ENCODE measurements at places on chromosomes 1 and 21.

DNA sequence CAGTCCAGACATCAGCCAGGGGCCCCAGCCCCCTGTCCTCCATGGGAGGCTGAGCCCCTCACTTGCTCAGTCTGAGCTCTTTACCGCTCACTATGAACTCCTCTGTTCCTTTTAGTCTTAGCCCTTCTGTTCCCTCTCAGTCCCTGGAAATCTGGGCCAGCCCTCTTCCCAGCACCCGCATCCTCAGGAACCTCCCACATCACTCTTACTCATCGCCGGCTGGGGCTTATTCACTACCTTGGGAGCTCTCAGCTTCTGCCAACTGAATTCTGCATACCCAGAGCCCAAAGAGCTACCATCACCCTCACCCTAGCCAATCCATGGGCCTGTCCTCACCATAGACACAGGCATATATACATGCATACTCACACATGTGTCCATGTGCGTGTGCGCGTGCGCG is 11.5 kb downstream of the KNCN start:
- DNase-seq = no peak

- no peak for DNase-seq
These were observed 89.9 kb downstream of the RASAL2 start for GRCh38 chr1:178183796-178184195.

GRCh38 chr1:160094806-160095205 is 3.6 kb downstream of the IGSF8 start:
- DNase-seq = no peak

GRCh38 chr21:29175408-29176134 is 45.1 kb downstream of the MAP3K7CL start:
- DNase-seq = no peak

DNA sequence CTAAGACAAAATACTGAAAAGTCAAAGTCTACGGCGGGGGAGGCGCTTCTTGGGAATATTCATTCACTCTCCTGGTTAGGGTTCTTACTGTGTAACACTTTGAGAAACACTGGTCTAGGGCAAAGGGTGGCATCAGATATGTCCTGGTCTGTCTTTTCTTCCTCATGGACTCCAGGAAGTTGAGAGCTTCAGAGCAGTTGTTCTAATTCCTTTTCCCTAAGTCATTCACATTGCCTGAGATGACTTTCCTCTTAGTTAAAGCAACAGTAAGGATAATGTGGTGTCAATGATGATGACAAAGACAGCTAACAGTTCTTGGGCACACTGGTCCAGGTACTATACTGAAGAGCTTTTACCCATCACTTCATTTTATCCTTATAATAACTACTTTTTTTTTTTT is 27.0 kb downstream of the FGGY start:
- DNase-seq = no peak

DNA sequence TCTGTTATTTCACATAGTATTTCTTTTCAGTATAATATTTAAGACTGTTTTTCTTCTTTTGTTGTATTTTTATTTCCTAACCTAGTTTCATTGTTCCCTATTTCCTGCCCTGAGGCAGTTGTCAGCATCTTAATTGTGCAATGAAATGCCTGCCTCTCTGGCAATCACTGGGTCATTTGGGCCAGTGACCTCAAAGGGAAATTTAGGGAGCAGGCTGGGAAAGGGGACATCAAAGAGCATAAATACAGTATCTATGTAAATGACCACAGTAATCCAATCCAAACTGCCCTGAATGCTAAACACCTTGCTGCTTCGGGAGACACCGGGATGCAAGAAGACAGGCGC is 147.8 kb downstream of the TLR5 start:
- DNase-seq = no peak

DNA sequence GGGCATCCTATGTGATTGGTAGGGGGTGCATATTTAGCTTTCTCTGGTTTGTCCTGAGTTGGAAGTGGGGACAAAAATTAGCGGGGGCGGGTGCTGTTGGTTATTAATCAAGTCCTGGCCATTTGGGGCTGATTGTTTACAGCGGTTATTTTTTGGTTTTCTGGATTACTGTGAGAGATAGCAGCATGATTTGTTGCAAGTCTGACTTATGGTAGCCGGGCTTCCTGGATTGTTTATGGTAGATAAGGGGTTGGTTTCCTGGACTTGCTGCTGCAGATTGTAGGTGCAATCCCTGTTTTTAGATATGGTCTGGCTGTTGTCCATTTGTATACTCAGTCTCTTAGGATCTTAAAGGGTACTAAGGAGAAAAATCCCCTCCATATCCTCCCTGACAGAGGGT is 12.1 kb upstream of the PROK1 start:
- DNase-seq = no peak

DNA sequence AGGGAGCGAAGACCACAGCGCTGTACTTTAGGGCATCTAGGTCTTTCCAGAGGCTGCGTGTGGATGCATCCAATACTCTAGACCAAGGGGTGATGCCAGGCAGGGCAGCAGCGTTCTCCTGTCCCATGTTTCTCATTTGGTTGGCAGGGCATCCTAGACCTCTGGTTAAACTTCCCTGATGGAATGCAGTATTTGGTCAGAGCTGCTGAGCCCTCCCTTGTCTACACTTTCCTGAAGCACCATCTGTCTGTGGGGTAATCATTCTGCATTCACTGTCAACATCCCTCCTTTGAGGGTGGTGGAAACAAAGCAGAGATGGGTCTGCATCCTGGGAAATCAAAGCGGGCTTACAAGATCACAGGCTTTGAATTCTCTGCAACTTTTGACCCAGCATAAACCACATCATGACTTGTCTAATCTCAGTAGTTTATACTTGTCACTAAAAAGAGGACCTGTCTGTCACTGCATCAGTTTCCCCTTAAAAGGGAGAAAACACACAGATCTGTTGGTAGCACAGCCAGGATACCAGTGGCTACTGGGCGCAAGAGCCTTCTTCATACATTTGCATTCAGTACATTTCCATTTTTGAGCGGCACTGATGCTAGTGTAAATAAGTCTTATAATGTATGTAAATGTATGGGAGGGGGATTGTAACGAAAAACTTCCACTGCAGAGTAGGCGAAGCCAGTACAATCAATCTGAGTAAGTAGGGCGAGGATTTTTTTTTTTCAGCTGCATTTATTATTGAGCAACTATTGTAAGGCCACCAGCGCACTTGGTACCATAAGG is 106.3 kb downstream of the GALNT2 start:
- no peak for DNase-seq

DNA sequence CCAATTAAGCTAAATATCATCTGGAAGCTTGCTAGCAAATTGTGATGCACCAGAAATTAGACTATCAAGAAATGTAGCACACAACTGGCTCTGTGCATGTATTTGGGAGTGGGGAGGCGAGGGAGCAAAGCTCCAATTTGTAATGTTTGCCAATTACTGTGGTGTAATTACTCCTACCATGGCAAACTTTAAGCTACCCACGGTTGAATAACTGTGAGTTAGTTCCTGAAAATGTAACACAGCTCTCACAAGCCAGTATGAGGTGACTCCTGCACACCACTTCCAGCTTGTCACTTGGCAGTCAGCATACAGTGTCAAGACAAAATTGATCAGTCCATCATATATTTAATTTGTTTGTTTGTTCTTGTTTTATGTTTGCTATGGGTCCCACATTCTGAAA is 141.2 kb downstream of the TM2D1 start:
- DNase-seq = no peak
